ENCODE measurements at places on chromosomes 1 and 21.

GRCh38 chr1:67429011-67429527 lies 1.1 kb downstream of the SERBP1 start:
- DNase-seq, result no peak

DNA sequence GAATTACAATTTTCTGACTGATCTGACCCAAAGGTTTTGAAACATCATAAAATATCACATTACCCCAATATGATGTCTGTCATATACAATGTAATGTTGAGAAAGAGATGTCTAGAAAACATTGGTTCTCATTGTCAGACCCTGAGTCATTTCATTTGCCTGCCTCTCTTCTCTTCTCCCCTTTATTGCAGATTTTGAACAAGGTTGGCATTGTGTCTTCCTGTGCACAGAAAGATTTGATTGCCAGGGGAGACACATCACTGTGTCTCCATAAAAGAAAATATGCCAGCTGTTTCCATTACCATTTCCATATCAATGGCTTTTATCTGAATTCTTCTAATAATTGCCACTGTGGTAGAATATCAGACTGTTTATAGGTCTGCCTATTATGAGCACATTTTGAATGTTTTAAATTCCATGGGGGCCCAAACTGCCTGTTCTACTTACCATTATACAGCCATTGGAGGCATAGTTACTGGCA lies 65.6 kb downstream of the IFI44 start:
- no peak for DNase-seq

- no peak for DNase-seq
These were observed 12.7 kb downstream of the TGFB2 start for GRCh38 chr1:218357893-218358232.

- no peak for DNase-seq
These were observed 19.2 kb downstream of the DDI2 start for GRCh38 chr1:15636436-15636835.

DNA sequence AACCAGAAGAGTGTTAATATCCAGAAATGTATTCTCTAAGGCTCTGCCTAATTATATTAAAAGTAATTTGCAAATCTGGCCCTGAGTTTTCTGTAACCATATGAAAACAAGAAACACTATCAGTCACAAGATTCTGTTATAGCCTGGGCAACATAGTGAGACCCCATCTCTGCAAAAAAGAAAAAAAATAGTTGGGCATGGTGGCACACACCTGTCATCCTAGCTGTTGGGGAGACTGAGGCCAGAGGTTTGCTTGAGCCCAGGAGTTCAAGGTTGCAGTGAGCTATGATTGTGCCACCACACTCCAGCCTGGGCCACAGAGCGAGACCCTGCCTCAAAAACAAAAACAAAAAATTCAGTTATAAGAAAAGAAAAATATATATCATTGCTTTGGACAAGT lies 25.6 kb downstream of the C1orf21 start:
- no peak for DNase-seq

GRCh38 chr1:223161321-223161720 lies 18.3 kb upstream of the TLR5 start:
- no peak for DNase-seq

DNA sequence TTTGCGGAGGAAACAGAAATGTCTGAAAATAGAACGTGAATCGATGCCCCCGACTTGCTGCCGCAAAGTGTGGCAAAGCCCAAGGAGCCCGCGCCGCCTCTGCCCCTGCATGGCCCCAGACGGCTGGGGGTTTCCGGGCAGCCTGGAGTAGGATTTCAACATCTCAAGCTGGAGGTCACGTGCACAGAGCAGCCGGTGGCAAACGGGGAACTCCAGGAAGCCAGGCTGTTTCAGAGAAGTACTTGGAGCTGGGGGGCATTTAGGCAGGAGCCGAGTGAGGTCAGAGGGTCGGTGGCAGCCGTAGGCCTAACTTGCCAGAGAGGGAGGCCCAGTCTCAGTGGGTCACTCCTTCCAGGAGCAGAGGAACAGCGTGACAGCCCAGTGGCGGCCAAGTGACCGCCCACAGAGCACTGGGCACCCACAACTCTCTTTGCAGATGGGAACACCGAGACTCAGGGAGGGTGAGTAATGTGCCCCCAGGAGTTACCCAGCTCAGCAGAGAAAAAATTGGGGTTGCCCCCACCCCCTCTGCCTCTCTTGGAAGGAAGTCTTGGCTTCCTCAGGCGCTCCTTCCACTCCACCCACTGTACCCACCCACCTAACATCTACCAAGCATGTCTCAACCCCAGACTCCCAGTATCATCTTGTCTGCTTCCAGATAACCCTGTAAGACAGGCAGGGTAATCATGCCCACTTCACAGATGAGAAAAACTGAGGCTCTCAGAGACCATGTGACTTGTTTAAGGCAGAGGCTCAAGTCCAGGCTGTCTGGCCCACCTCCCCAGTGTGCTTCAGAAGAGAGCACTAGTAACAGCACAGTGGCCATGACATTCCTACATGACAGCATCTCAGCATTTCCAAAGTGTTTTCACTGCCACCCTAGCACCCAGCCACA lies 179.4 kb downstream of the HIVEP3 start:
- DNase-seq, result no peak

- no peak for DNase-seq
These were observed 109.7 kb upstream of the ZBTB40 start for GRCh38 chr1:22341791-22342605.

DNA sequence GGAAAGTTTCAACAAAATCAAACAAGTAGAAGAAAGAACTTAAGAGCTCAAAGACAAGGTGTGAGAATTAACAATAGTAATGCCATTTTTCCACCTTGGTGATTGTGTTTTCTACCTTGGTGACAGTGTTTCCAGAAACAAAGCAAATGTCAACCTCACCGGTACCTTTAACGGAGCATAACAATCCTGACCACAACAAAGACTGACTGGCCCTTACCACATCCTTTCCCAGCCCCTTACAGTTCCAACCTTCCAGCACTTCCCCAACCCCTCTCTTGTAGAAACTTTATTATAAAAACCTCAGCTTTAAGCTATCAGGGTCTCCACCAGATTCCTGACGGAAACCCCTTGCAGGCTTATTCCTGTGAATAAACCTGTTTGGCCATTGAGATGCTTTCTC lies 16.7 kb downstream of the STYXL2 start:
- DNase-seq, result no peak

DNA sequence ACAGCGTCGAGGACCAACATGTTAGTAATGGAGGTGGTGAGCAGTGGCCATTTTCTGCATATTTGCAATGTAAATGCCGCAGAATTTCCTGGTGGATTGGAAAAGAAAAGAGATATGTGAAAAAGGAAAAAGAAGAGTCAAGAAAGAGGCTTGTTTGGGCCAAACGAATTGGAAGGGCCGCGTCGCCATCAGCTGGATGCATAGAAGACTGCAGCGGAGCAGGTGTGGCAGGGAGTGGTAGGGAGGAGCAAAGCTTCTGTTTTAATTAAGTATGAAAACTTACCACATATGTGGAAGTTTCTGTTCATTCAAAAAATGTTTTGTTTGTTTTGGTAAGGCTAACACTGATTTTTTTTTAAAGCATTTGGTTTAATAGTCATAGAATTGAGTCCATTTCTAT lies 690.7 kb downstream of the NCAM2 start:
- DNase-seq, result peak; percentile 22

DNA sequence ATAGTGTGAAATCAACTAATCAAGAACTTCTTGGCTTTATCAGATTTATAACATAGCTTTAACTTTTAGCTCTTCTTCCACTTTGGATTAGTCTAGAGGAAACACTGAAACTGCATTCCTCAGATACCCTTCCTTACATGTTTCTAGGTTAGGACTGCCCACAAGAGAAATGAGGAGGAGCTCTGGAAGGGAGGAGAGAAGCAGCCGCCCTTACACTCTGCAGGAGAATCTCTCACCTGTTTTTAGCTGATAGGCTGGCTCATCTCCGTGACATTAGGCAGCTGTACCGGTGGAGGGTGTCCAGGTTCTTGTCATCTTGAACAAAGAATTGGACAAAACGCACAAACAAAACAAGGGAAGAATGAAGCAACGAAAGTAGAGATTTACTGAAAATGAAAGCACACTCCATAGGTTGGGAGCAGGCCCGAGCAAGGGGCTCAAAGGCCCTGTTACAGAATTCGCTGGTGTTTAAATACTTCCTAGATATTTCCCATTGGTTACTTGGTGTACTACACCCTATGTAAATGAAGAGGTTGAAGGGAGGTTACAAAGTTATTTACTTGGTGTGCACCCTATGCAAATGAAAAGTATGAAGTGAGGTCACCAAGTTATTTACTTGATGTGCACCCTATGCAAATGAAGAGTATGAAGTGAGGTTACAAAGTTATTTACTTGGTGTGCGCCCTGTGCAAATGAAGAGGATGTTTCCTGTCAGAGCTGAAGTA lies 524.9 kb upstream of the CHRM3 start:
- DNase-seq, result no peak

GRCh38 chr1:244163861-244164510 lies 112.9 kb downstream of the ZBTB18 start:
- DNase-seq, result peak; percentile 92

DNA sequence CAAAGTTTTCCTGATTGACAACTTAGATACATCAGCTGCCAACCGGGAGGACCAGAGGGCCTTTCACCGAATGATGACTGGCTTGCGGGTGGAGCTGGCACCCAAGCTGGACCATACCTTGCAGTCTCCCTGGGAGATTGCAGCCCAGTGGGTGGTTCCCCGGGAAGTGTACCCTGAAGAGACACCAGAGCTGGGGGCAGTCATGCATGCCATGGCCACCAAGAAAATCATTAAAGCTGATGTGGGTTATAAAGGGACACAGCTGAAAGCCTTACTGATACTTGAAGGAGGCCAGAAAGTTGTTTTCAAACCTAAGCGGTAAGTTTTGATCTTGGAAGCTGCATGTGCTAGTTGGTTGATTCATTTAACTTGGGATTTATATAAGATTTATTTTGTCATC lies 18.2 kb downstream of the FAM20B start:
- DNase-seq, result no peak

DNA sequence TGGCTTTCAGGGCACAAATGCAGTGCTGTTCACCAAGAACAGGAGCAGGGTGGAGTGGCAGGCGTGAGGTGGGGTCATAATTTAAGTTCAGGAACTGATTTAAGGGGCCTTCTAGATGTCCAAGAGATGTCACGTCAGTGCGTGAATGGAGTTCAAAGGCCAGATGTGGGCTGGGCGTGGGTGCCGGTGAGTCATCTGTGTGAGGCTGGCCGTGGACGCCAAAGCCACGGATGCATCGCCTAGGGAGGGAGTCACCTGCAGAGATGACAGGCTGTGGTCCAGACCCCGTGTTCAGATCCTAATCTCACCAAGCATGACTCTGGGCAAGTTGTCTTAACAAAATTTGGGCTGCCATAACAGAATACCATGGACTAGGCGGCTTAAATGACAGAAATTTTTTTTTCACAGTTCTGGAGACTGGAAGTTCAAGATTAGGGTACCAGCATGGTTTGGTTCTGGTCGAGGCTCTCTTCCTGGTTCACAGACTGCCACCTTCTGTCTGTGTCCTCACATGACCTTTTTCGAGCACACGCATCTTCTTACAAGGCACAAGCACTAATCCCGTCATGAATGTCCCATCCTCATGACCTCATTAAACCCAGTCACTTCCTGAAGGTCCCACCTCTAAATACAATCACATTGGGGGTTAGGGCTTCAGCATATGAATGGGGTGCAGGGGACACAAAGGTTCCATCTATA lies 109.6 kb downstream of the PRDM2 start:
- DNase-seq, result no peak

DNA sequence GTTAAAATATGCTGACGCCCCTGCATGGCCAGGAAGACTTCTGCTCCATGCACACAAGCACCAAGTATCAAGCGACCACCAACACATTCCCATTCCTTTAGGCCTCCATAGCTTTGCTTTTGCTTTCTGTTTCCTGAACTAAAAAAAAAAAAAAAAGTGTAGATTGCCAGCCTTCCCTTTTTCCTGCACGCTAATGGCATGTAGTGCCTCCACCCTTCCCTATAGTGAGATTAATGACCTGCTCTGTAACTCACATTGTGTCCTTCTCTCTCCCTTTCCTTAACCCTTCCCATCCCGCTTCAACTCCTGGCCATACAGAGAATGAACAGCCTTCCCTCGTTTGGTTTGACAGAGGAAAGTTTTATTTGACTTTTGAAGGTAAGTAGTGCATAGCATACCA lies 57.1 kb upstream of the DYNLT5 start:
- no peak for DNase-seq

GRCh38 chr1:178821134-178821866 lies 49.6 kb downstream of the ANGPTL1 start:
- DNase-seq, result no peak

DNA sequence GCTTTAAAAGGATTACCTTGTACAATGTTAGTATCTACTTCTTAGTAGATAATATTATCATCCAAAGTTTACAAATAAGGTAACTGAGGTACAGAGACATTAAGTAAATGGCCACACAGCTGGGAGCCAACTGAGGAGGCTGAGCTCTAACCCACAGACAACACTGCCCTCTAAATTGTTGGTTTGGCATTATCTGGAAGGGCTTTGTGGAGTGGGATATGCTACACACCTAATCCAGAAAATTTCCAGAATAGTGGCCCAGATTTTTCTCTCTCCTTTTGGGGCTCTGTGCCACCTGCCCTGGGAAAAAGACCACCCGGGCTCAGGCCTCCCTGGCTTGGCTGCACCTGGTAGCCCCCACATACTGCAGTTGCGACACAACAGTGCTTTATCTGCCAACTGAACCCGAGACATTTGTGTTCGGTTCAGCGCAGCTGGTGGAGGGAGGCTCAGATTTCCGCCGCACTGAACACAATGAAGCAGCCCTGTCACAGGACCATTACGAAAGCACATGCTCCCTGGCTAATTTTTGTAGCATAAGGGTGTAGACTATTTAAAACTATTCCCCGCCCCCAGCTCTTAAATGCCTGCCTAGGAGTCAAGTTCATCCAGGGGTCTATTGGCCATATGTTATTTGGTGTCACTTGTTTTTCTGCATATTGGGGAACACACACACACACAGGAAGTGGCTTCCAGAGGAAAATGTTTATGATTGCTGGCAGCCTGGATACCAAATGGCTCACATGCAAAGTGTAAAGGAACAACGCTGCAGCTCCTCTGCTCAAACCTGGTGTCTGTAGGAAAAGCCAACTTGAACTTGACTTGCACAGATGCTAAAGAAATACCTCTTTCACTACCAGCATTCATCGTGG lies 92.3 kb upstream of the ESRRG start:
- no peak for DNase-seq

GRCh38 chr1:173421789-173422188 lies 55.3 kb upstream of the PRDX6 start:
- no peak for DNase-seq

DNA sequence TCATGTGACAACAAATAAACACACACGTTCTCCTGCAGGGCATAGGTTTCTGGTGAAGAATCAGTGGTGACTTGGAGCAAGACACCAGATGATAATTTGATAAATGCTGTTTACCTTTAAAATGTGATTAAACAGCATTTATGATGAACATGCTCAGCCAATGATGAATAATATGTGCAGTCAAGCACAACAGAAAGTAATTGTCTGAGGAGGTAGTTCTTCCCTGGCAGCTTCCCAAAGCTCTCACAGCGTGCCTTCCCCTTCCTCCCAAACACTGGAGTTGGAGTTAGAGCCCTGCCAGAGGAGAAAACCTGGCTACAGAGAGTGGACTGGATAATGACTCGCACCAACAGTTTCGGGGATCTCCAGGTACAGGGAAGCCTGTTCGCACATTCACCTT lies 463.5 kb downstream of the SMYD3 start:
- peak; percentile 53 for DNase-seq

GRCh38 chr1:232684371-232685105 lies 54.6 kb upstream of the SIPA1L2 start:
- DNase-seq, result no peak

- no peak for DNase-seq
These were observed 98.7 kb upstream of the USP24 start for GRCh38 chr1:55313903-55314302.

GRCh38 chr21:35994613-35995012 lies 65.7 kb downstream of the SETD4 start:
- no peak for DNase-seq
